Naive thymus-derived CD4-positive, alpha-beta T cell (primary cell): ENCODE measurements at places on chromosomes 1 and 21. TPM values are rescaled to one million over a fixed set of nuclear protein-coding genes. Genes with fewer than 3 reads are reported as not detected.
A peak's percentile ranks its signal among the peaks of the same experiment; 100 is the strongest.

DNA sequence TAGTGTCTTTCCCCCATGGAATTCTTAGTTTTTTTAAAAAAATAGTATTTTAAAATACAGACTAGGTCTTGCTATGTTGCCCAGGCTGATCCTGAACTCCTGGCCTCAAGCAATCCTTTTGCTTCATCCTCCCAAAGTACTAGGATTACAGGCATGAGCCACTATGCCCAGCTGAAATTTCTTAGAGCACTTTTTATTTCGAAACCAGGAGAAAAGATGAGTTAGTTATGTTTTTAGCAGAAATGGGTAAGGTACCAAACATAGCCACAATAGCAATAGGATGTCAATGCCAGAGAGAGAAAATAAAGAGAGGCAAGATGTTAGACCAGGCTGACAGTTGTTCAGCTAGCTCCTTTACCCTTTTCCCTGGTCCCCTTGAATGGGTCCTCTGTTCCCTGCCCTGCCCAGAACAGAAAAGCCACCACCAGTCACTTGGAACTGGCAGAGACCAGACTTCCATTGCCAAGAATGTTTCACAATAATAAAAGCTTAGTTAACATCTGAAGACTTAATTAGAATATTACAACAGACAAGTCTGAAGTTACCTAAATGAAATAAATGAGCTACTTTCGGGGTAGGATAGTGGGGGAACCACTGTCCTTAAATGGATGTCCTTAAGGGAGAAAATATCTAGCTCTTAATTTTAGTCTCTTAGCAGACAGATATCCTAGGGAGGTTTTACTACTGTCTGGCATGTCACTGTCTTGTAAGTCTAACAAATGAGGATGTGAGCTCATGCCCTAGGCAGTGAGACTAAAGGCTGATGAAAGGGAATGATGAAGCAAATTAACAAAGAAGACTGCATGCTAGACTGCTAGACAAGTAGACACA lies 54.3 kb downstream of the ABL2 start:
- no peak overlapping the region for H3K4me3 ChIP-seq
- no peaks in the 10 kb centered on the region for H3K4me1 ChIP-seq
- no peak overlapping the region for H3K27ac ChIP-seq
- no peak for DNase-seq
- H3K27me3 ChIP-seq, result no peaks in the 10 kb centered on the region

GRCh38 chr1:155019377-155020245 lies 14.0 kb downstream of the DCST2 start:
- peaks cover 43% of the 10 kb centered on the region for H3K4me1 ChIP-seq
- H3K27me3 ChIP-seq, result no peaks in the 10 kb centered on the region
- no peak overlapping the region for H3K4me3 ChIP-seq

GRCh38 chr1:180982422-180982821 lies 40.2 kb downstream of the STX6 start:
- no peaks in the 10 kb centered on the region for H3K27me3 ChIP-seq
- peaks cover 36% of the 10 kb centered on the region for H3K36me3 ChIP-seq
- no peak for DNase-seq

DNA sequence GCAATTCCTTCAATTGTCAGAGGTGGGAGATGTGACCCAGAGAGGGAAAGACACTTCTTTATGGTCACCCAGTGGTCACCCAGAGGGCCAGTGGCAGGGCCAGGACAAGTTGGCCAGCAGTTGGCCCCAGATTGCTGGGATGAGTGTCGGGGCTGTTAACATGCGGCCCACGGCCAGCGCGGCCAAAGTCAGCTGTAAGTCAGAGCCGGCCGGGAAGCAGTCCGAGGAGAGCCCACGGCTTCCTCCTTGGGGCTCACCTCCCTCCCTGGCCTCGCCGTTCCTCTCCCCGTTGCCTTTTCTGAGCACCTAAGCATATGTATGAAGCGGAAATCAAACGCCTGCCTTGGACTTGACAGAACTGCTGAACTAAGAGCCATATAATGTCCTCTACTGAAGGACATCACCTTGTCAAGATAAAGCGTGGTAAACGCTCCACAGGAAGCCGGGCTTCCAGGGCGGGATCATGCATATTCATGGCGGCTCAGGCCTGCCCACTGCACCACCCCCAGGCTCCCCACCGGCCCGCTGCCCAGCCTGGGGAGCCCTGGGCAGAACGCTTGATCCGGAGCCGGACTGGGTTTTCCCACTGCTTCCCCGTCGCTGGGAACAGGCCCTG lies 245.4 kb upstream of the POU3F1 start:
- H3K4me3 ChIP-seq, result no peak overlapping the region
- H3K4me1 ChIP-seq, result no peaks in the 10 kb centered on the region
- H3K27ac ChIP-seq, result no peak overlapping the region
- H3K36me3 ChIP-seq, result no peaks in the 10 kb centered on the region
- no peak for DNase-seq
- H3K27me3 ChIP-seq, result no peaks in the 10 kb centered on the region

- peak overlapping the region; percentile 5 for H3K4me3 ChIP-seq
- peaks cover 71% of the 10 kb centered on the region for H3K4me1 ChIP-seq
- H3K27me3 ChIP-seq, result no peaks in the 10 kb centered on the region
- peak; percentile 51 for DNase-seq
- no peaks in the 10 kb centered on the region for H3K36me3 ChIP-seq
- H3K27ac ChIP-seq, result no peak overlapping the region
Observed at GRCh38 chr1:117664314-117664713, 58.5 kb downstream of the TENT5C start.

GRCh38 chr1:109977225-109977624 lies 7.3 kb upstream of the AHCYL1 start:
- no peaks in the 10 kb centered on the region for H3K4me1 ChIP-seq
- H3K36me3 ChIP-seq, result no peaks in the 10 kb centered on the region
- no peak for DNase-seq
- H3K27me3 ChIP-seq, result no peaks in the 10 kb centered on the region
- H3K27ac ChIP-seq, result no peak overlapping the region
- H3K4me3 ChIP-seq, result no peak overlapping the region

DNA sequence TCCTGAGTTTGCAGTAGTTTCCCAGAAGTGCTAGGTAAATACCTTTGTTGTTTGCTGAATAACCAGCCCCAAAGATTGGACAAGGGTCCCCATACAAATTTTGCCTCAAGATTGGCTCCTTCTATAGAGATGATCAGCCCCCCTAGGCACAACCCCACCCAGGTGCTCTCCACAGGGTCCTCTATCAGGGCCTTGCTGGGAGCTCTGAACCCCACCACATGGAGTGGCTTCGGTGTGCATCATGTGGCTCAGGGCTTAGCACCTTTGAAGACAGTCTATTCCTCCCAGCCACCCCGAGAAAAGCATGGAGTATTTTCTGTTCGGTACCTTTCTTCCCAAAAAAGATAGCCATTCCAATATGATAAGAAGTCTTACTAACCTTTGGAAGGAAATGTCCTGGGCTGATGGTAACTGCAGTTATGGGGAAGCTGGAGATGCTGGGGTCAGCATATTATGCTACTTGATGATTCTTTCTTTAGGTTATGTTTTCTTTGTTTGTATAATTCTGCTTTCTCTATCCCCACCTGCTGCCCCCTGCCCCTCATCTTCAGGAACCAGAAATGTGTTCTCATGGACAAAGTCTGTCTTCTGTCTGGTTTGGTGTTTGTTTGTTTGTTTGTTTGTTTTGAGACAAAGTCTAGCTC lies 5.0 kb upstream of the TSPAN1 start:
- no peaks in the 10 kb centered on the region for H3K36me3 ChIP-seq
- H3K4me3 ChIP-seq, result no peak overlapping the region
- peaks cover 9% of the 10 kb centered on the region for H3K4me1 ChIP-seq
- H3K27me3 ChIP-seq, result no peaks in the 10 kb centered on the region
- H3K27ac ChIP-seq, result no peak overlapping the region

DNA sequence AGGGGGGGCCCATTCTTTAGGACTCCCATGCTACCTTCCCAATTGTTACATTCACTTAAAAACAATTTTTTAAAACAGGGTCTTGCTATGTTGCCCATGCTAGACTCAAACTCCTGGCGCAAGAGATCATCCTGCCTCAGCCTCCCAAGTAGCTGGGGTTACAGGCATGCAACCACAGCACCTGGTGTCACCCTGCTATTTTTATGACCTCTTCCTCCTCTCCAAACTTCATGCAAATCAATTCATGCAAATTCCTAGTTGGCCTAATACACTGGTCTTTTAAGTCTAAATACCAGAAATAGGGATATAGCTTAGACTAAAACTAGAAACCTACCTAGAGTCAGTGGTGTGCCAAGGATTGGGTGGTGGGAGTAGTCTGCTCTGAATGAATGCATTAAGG lies 30.1 kb downstream of the CDKN2C start:
- no peak overlapping the region for H3K4me3 ChIP-seq
- no peaks in the 10 kb centered on the region for H3K4me1 ChIP-seq
- no peak overlapping the region for H3K27ac ChIP-seq
- no peak for DNase-seq
- no peaks in the 10 kb centered on the region for H3K36me3 ChIP-seq
- H3K27me3 ChIP-seq, result no peaks in the 10 kb centered on the region

DNA sequence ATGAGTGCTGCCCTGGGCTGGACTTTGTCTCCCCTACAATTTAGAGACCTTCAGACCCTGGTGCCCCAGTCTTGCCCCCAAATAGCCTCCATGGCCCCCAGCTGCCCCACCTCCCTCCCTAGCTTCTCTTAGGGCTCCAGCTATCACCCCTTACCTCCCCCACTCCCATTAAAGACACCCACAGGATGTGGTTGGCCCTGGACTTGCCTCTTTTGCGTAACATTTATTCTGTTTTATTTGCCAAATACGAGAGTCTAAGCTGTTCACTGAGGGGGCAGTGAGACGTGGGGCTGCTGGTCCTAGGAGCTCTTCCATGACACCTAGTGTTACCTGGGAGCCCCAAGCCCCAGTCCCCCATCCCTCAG lies 4.5 kb downstream of the ZC3H12A start:
- peak overlapping the region; percentile 95 for H3K27ac ChIP-seq
- H3K27me3 ChIP-seq, result no peaks in the 10 kb centered on the region
- H3K36me3 ChIP-seq, result peaks cover 39% of the 10 kb centered on the region
- H3K4me1 ChIP-seq, result peaks cover 26% of the 10 kb centered on the region
- peak; percentile 61 for DNase-seq

DNA sequence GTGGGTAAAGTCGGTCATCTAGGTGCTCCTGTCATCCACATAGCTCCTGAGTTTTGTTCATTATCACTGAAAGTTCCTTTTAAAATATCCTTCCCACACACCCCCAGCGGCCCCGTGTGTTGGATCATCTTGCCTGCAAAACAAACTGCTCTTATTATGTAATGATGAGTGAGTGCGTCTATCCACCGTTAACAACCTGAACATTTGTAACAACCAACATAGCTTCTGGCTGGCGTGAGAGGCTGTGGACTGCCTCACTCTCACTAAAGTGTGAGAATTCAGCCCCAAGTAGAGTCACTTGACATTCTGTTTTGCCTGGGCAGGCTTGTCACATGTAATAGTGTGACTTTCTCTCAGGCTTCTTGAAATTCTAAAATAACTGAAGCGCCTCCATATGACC lies 14.5 kb upstream of the KCNA2 start:
- H3K36me3 ChIP-seq, result no peaks in the 10 kb centered on the region
- H3K4me3 ChIP-seq, result no peak overlapping the region
- H3K27ac ChIP-seq, result no peak overlapping the region
- H3K4me1 ChIP-seq, result peaks cover 26% of the 10 kb centered on the region
- DNase-seq, result no peak

GRCh38 chr21:31343030-31343510 lies 991 bp downstream of the TIAM1 start:
- peaks cover 9% of the 10 kb centered on the region for H3K27me3 ChIP-seq
- H3K36me3 ChIP-seq, result no peaks in the 10 kb centered on the region
- H3K4me1 ChIP-seq, result peaks cover 8% of the 10 kb centered on the region

GRCh38 chr1:207862241-207862787 lies 48.6 kb downstream of the CD34 start:
- H3K4me1 ChIP-seq, result peaks cover 68% of the 10 kb centered on the region
- DNase-seq, result no peak
- no peaks in the 10 kb centered on the region for H3K27me3 ChIP-seq
- peaks cover 16% of the 10 kb centered on the region for H3K36me3 ChIP-seq

DNA sequence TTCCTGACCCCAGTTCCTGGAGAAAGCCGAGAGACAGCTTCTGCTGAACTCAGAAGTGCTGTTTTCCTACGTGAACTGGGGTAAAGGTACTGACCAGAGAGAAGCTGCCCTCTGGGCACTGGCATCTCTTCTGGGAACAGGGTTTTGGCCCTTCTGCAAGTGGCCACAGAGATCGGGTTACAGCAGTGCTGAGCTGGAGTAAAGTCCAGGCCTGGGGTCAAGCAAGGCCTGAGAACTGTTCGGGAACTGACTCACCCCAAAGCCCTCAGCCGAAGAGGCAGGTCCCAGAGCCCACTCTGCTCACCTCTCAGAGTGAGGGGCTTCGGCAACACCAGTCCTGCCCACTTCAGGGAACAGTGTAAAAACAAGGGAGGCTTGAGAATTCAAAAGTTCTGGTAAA lies 177.2 kb upstream of the RUNX1 start:
- no peak for DNase-seq
- no peaks in the 10 kb centered on the region for H3K27me3 ChIP-seq
- peaks cover 36% of the 10 kb centered on the region for H3K4me1 ChIP-seq
- H3K36me3 ChIP-seq, result no peaks in the 10 kb centered on the region

GRCh38 chr21:31459457-31459856 lies 115.4 kb upstream of the TIAM1 start:
- no peaks in the 10 kb centered on the region for H3K4me1 ChIP-seq
- H3K27ac ChIP-seq, result no peak overlapping the region
- H3K27me3 ChIP-seq, result no peaks in the 10 kb centered on the region
- no peak overlapping the region for H3K4me3 ChIP-seq

Gene CALML6
- 1.6 TPM for total RNA-seq

Gene PLA2G2D
- not detected for total RNA-seq

Gene KRTAP15-1
- total RNA-seq, result not detected

Gene HS2ST1
- 10.1 TPM for total RNA-seq

Gene SMIM1
- total RNA-seq, result 4.3 TPM

Gene GJA5
- total RNA-seq, result not detected

Gene DISC1
- total RNA-seq, result 14.0 and 17.1 TPM in 2 replicates

Gene CSMD2
- not detected for total RNA-seq

Gene LORICRIN
- total RNA-seq, result not detected

Gene EXTL2
- 3.6 TPM for total RNA-seq
